ENCODE measurements at places on chromosomes 2 and 18.

DNA sequence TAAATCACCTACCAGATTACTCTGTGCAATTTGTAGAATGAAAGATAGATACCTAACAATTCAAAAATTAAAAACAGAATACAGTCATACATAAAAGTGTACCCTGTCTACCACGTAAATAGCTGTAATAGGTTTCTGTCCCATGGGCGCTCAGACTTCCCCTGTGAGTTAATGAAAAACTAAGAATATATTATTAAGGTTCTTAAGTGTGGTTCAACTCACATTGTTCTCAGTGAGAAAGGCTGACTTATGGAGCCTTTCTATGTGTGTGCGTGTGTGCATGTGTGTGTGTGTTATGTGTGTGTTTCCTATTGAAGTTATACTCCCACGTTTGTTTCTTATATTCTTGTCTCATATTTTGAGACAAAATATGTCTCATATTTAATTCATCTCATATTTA is 114.6 kb upstream of the CD302 start:
- DNase-seq, result no peak

DNA sequence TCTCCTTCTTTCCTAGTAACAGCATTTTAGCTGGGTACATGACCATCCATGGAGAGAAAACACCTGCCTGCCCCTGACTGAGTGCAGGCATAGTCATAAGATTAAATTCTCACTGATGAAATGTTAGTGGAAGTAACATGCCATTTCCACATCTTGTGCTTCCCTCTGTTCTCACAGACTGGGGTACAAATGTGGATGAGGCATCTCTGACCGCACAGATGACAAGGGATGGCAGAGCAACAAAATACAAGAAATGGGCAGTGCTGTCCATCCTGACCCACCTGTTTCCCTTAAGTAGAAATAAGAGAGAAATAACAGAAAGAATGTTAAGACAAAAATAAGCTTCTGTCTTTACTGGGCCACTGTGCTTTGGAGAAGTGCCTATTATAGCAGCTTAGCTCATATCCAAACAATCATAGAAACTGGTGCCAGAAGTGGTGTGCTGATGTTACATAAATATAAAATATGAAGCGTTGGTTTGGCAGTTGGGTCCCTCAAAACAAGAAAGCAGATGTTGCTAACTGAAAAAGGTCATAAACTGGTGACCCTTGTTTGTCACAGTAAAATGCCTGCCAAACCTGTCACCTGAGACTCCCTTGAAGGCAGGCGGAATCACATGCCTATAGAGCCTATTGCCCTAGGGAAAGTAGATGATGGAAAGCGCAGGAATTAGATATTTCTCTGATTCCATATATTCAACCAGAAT is 72.4 kb upstream of the CCDC150 start:
- no peak for DNase-seq

GRCh38 chr2:232860593-232861241 is 9.3 kb upstream of the SNORC start:
- DNase-seq, result no peak

DNA sequence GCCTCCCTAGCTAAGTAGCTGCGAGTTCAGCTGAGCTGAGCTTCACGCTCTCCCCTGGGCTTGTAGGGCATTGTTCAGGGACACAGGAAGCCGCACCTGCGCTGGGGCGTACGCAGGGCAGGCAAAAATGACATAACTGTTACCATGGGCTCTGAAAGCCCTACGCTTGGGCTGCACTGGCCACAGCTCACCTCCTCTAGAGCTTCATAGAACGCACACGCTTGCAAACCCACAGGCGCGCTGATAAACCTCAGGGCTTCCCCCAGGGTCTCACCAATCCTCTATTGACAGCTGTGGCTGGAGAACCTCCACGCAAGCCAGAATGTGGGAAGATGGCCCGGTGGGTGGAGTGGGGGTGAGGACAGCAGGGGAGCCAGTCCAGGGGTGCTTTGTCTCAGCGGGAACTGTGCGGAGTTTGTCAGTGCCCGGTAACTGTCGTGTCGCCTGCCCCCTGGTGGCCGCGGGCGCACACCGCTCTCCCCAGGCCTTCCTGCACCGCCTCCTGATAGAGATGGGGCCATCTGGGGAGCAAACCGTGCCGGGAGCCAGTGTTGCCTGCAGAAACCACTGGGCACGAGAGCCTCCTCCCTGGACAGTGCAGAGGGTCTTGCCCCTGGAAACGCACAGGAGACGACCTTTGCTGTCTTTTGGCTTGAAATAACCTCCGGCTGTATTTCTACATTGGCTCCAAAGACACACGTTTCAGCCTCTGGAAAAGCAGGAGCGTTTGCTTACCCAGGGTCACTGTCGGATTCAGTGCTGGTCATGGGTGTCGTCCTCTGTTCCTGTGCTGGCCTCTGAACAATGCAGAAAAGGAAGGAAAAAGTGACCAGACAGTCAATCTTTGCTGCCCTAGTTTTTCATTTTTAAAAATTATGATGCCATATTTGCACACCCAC is 17.0 kb upstream of the CIDEA start:
- DNase-seq, result peak; percentile 74

- no peak for DNase-seq
Measured at GRCh38 chr18:3528231-3528630, 78.3 kb downstream of the TGIF1 start.

DNA sequence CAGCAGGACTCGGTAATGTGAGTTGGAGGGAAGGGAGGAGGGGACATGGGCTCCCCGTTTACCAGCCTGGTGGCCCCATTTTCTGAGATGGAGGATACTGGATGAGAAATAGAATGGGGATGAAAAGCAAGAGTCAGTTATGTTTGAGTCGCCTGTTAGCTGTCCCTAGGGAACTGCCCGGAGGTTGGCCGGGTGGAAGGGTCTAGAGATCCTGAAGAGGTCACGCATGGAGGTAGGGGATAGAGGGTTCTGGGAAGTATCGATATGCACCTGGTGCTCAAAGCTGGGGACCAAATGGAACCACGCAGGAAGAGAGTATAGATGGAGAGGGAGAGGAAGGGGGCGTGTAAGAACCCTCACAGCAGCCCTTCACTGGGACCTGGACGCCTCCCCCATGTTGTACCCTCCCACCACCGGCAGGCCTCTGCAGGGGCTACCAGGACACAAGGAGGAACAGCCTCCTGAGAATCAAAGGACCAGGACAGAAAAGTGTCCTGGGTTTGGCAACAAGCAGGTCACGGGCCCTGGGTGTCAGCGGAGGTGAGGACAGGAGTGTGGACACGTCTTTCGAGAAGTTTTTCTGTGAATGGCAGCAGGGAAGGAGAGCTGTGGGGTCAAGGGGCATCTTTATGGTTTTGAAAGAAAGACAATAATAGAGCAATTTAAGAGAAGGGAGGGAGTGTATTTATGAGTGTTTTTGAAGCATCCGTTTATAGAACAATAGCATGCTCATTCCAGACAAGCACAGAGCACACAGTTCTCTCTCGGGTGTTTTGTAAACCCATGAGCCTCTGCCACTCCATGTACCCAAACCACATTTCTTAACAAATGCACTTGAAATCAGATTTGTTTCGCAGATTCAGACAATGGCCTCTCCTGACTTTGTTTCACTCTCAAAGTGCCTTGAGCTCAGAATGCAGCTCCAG is 132.2 kb downstream of the SMAD7 start:
- DNase-seq, result no peak

GRCh38 chr2:82796132-82796531 is 1662.9 kb downstream of the SUCLG1 start:
- DNase-seq, result no peak

- no peak for DNase-seq
Measured at GRCh38 chr2:144091622-144092021, 428.3 kb downstream of the ZEB2 start.

DNA sequence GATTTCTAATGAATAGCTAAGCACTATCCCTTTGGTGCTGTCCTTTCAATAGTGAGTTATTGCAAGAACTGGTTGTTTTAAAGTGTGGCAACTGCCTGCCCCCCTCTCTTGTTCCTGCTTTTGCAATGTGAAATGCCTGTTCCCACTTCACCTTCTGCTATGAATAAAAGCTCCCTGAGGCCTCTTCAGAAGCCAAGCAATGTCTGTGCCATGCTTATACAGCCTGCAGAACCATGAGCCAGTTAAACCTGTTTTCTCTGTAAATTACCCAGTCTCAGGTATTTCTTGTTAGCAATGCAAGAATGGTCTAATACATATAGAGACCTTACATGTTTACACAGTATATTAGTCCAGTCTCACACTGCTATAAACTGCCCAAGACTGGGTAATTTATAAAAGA is 15.0 kb upstream of the METTL21A start:
- no peak for DNase-seq

- DNase-seq, result no peak
Measured at GRCh38 chr18:29928081-29928480, 1114.5 kb downstream of the DSC3 start.

GRCh38 chr2:223797037-223797436 is 40.3 kb downstream of the AP1S3 start:
- peak; percentile 15 for DNase-seq

- no peak for DNase-seq
Measured at GRCh38 chr2:120802867-120803484, 67.3 kb downstream of the GLI2 start.

GRCh38 chr18:34746614-34747013 is 36.5 kb downstream of the DTNA start:
- DNase-seq, result no peak

GRCh38 chr2:67922080-67922785 is 140.6 kb downstream of the C1D start:
- no peak for DNase-seq

DNA sequence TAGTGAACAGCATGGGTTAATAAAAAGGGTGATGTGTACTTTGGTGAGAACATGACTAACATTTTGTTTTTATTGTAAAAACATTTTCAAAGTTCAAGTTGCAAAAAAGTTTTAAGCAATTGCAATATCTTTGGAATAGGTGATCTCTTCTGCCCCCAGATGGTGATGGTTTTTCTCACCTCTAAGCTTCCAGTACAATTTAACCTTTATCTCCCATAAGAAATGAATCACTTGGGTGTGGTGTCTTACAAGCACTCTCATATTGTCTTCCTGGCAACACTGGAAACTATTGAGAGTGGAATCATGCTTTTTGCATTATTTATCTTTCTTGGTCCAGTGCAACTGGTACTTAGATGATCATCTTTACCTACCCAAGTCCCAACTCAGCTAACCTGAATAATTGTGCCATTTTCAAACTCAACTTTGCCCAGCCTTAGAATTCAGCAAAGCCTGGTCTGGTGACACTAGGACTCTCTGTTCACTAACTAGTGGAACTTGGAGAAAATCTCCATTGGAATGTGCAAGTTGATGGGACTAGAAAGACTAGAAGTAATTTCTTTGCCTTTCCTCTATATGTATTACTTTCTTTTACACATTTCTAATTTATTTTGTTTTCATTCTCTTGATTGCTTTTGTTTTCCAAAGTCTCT is 964.7 kb upstream of the ZEB2 start:
- peak; percentile 7 for DNase-seq

GRCh38 chr2:142502402-142502801 is 371.6 kb upstream of the LRP1B start:
- no peak for DNase-seq

DNA sequence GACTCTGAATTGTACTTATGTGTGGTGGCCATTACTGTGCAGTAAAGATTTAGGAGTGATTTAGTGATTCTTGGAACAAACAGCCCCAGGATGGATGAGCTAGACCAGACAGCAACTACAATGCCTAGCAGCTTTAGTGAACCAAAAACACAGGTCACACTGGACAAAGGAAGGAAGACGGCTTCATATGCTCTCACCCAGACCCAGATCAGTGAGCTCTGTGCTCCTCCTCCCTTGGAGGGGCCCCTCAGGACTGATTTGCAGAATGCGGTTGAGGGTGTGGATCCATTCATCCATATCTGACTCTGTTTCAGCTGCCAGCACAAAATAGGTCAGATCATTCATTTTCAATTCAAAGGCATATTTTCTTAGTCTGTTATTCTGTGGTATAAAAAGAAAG is 159.7 kb upstream of the CCDC195 start:
- no peak for DNase-seq

DNA sequence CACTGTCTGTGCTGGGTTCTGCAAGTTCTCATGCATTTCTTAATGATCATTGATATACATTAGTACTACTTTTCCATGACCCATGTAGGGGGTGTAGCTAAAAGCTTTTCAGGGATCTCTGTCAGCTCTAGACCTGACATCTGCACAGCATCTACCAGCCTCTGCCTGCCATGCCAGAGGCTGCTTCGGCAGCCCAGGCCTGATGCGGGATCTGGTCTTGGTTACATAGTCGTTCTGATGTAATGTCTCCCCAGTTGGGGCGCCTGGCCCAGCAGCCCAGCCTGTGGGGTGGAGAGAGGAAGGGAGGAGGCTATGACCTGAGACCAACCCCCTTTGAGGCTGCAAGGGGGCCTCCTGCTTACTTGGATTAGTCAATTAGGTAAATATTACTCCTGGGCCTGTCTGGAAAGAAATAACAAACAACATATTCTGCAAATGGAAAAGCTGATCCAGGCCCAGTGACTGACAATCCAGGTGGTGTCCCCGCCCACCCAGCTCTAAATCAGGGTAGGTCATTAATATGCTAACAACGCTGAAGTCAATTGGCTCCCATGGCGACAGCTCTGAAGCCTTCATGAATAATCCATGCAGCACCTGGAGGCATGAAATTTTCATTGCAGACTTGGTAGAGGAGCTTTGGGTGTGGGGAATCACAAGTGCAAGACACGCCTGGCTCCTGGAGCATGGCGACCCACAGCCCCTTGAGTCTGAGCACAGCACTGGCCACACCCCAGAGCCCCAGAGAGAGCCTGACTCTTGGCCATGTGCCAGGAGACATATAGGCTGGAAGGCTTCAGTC is 575.3 kb downstream of the CMPK2 start:
- DNase-seq, result no peak

Data from H54 (cell line).